ENCODE measurements at places on chromosomes 1 and 21.

- no peak for DNase-seq
These were observed 12.0 kb downstream of the NCMAP start for GRCh38 chr1:24567792-24568388.

- DNase-seq: no peak
These were observed 36.9 kb downstream of the CDK18 start for GRCh38 chr1:205541161-205541886.

DNA sequence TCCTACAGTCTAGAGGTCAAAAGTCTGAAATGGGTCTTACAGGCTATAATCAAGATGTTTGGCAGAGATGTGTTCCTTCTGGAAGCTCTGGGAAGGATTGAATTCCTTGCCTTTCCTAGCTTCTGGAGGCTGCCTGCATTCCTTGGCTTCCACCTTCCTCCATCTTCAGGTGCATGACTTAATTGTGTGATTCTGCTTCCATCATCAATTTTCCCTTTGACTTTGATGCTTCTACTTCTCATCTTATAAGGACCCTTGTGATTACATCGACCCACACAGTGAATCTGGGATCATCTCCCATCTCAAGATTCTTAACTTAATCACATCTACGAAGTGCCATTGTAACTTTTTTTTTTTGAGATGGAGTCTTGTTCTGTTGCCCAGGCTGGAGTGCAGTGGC is 111.4 kb downstream of the UCK2 start:
- no peak for DNase-seq

DNA sequence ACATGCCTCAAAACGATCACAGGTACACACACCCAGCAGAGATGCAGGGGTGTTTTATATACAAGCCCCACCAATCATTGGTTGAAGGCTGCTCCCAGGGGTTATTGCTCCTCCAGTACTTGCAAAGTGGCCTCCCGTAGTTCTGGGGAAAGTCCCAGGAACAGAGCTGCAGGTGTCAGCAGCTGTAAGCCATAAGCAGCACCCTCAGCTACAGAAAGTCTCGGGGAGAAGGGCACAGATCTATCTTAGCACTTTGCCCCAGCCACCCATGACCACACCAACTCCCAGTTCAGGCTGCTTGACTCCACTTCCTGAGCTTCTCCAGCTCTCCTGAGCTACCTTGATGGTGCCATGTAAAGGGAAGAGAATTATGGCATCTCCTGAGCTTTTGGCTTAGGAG is 222.7 kb upstream of the GJB5 start:
- DNase-seq: no peak

- DNase-seq: no peak
These were observed 31.9 kb upstream of the RGS21 start for GRCh38 chr1:192284927-192285326.

GRCh38 chr1:110067893-110068645 is 2.4 kb downstream of the ALX3 start:
- DNase-seq: no peak

GRCh38 chr1:8667869-8668594 is 149.4 kb downstream of the RERE start:
- no peak for DNase-seq

DNA sequence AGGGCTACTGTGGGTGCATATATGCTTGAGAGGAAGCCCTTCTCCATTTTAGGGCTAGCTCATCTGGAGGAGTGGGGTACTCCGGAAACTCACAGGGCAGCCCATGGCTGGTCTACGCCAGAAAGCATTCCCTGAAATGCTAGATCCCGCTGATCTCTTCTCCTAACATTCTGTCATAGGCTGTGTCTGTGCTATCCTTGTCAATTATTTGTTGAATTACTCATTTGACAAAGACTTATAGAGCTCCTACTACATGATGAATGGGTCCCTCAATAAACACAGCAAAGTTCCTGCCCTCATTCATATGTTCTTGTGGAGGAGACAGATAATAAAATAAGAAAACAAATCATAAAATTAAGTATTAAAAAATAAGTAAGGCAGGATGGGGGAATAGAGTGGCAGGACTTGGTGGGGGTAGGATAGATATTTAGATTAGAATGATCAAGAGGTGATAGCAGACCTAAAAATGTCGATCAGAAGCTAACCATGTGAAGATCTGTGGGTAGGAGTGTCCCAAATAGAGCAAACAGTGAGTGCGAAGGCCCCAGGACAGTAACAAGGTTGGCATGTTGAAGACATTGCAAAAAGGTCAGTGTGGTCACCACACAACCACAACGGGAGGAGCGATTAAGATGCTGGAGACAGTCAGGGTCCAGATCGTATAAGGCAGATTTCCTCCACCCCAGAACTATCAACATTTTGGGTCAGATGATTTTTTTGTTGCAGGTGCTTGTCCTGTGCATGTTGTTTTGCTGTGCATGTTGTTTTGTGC is 13.2 kb downstream of the NGF start:
- DNase-seq: no peak

DNA sequence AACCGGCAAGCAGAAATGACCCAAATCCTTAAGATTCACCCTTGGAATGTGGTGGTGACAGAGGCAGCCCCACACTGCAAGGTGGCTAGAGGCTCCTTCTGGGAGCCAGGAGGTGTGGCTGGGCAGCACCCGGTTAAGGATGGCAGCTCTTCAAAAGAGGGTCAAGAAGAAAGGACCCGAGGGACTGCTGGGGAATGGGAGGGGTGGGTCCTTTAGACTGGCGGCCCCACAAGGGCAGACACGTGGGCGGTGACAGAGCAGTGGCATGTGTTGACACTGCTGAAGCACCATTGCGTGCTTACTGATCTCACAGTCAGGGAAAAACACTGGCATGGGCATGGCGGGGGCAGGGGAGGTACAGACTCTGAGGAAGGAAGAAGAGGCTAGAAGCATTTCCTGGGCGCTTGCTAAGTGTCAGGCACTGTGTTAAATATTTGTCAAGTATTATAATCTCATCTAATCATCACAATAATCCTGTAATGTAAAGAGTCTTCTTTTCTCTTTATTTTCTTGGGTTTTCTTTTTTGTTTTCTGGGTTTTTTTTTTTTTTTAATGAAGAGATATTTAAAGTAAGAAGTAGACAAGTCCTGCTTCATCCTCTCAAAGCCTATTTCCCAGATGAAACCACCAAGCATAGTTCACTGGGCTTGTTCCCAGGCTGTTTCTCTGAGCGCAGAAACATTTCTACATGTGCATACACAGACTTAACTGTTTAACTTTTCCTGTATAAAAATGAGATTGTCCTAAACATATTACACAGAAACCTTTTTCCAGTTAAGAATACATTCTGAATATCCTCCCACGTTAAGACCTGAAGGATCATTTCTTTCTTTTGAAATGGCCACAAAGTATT is 165.8 kb upstream of the EDN2 start:
- no peak for DNase-seq

DNA sequence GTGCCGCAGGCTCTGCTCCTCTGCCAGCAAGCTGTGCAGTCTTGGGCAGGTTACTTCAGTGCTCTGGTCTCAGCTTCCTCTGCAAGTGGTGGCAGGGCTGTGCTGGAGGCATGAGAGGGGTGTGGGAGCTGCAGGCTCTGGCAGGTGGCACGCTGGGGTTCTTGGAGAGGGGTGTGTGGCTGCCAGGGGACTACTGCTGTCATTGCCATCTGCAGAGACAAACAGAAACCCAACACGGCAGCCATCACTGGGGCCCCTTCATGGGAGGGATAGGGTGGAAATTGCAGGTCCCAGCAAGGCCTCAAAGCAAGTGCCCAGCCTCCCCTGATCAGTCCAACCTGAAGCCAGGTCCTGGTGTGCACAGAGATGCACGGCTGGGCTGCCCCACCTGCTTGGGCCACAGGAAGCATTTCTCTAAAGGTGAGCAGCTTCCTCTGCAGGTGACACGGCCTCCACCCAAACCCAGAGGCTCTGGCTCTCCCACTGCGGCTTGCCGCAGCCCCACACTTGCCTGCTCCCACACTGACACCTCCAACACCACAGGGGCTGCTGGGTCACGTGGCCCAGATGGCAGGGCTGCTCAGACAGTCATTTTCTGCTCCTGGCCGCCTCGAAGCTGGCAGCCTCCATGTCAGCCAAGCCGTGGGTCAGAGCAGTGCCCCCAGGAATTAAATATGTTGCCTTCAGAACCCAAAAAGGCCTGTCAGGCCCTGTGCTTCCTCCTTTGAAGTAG is 4.1 kb upstream of the COL6A2 start:
- DNase-seq: no peak

DNA sequence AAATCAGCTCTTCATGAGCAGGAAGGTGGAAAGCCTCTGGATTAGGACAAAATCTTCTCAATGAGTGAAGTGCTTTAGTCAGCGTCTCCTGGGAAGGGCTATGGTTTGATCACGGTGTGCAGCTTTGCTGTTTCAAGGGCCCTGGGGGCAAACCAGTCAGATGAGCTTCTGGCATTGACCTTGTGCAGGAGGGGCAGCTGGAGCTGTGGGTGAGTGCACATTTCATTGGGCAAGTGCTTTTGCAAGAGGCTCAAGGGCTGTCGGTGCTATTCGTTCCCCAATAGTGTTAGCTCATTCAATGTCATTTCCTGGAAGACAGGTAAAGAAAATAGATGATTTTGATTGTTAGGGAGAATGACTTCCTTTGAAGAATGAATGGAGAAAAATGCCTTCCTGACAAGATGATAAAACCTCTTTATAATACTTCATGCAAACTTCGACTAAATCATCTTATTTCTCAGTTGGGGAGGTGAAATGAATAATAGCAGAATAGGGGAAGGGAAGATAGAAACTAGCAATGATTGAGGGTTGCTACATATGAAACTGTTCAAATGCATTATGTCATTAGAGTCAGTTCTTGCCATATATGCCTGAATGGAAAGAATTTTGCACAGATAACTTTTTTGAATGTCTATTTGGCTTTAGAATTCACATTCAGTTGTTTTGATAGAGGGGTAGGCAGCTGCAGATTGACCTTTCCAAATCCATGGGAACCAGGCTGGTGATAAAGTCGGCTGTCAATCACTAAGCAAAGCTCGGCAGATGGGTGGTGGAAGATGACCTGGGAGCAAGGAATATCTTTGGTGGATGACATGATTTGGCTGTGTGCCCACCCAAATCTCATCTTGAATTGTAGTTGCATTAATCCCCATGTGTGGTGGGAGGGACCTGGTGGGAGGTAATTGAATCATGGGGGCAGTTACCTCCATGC is 12.9 kb upstream of the DISC1 start:
- DNase-seq: no peak

DNA sequence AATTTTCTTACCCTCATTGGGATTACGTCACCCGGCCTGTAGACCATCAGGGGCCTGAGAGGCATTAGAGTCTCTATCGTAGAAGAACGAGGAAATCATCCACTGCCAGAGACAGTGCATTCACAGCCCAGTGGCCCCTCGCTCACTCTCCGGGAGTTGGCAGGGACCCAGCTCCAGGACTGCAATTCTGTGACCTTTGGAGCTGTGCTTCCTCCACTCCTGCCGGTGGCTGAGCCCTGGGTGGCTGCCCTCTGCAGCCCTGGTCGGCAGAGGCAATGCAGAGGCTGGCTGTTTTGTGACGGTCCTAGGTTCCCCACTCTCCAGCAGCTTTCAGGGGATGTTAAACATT is 12.7 kb downstream of the SLC37A1 start:
- no peak for DNase-seq

- no peak for DNase-seq
These were observed 163.6 kb upstream of the HP1BP3 start for GRCh38 chr1:20950679-20951078.

DNA sequence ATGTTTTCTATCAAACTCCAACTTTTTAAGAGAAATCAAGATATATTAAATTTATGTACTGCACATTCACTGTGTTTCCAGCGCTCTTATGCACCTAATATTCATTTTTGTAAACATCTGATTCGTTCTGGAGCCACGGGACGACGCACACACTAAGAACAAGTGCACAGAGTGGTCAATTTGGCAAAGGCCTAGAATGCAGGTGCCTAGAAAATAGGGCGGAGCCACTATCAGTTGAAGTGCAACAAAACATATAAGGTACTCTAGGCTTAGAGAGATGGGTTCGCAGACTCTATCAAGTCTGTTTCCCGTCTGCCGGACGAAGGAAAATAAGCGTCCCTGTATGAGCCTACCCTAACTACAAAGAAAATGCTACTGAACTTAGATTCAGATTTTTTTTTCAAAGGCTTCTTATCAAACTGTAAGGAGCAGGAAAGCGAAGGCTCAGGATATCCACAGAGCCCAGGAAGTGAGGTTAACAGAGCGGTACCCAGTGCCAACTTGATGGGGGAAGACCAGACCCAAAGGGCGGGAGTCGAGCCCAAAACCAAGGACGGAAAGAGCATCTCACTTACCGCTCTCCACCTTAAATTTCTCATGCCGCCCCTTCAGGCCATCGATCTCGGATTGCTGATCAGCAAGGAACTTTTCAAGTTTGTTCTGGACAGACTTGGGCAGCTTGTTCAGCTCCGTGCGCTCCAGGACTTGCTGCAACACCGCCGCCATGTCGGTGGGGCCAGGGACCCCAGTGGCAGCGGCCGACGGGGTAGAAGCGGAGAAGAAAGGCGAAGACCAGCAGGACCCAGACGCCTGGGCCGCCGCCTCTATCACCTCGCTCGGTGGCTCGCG is 526 bp downstream of the TPR start:
- peak; percentile 9 for DNase-seq

DNA sequence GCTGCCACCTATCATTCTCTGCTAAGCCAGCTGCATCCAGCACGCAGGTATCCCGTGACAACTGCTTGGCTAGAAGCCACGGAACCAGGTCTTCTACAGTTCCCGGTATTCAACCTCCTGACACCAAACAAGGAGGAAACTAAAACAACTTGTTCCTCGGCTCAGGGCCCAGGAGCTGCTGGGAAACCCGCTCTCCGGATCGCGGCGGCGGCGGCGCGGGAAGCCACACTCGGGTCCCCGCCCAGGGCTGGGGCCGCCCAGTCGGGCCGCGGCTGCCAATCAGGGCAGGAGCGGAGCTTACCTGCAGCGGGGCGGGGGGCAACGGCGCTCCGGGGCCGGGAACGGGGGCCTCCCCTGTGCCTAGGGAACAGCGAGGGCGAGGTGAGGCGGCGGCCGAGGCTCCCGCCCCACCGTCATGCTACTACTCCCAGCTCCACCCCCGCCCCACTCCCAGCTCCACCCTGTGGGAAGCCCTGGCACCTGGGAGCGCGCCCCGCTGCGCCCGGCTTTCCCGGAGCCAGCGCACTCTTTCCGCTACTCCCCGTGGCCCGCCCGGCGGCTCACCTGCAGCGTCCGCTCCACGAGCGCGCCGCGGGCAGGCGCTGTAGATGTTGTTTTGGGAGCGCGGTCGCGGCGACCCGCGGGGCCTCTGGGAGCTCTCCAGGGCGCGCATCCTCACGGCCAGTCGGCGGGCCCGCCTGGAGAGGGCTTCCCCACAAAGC is 12.1 kb downstream of the IL24 start:
- peak; percentile 40 for DNase-seq

GRCh38 chr1:41812051-41812450 is 106.7 kb downstream of the HIVEP3 start:
- DNase-seq: peak; percentile 51

GRCh38 chr1:227891955-227892488 is 55.7 kb downstream of the WNT9A start:
- DNase-seq: no peak

- DNase-seq: no peak
These were observed 47.8 kb upstream of the COL6A2 start for GRCh38 chr21:46049890-46050667.

DNA sequence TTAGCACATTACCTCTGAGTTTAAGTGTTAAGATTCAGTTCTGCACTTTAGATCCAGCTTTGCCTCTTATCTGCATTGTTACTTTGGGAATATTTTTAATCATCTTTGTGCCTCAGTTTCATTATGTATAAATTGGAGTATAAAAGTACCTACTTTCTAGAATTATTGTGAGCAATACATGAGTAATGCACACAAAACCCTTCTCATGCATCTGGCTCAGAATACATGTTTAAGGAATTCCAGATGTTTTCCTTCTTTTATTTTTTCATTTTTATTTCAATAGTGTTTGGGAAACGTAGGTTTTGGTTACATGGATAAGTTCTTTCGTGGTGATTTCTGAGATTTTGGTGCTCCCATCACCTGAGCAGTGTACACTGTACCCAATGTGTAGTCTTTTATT is 14.2 kb downstream of the C8A start:
- DNase-seq: no peak

Measured in activated gamma-delta T cell treated with Interleukin-2 at 50 U/mL for 16 hours (primary cell).